ENCODE measurements at places on chromosomes 3 and 15. TPM values are rescaled to one million over a fixed set of nuclear protein-coding genes. Genes with fewer than 3 reads are reported as not detected.

Gene P2RY14
- total RNA-seq = 0.25 TPM

Gene XCR1
- not detected for total RNA-seq

- DNase-seq = no peak
Measured at GRCh38 chr3:142065344-142065743, 84.0 kb downstream of the TFDP2 start.

- DNase-seq = no peak
Measured at GRCh38 chr15:32878869-32879805, 161.3 kb downstream of the GREM1 start.

- no peak for DNase-seq
Measured at GRCh38 chr15:67865331-67865730, 25.5 kb upstream of the RNU6-1 start.

- no peak for DNase-seq
Measured at GRCh38 chr15:65020419-65020818, 9.0 kb downstream of the MTFMT start.

DNA sequence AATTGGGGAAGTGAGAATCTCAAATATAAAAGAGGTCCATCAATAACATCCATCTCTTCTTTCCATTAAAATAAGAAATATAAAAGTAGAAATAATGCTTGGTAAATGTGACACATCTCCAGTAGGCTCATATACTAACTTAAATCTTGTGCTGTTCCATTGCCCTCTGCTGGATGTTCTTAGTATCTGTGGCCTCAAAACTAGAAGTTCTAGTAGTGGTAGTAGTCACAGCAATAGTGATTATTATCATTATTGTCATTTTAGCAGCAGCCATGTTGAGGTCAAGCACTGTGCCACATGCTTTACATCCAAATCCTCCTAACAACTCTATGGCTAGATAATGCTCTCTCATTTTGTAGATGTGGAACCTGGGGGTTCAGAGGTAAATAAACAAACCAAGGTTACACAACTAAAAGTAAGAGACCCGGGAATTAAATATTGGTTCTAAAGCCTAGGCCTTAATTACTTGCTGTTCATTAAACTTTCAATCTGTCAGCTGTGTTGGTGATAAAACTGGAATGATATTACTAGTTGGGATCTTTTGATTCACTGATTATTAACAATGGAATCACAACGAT is 20.2 kb upstream of the BTLA start:
- DNase-seq = peak; percentile 37

Gene GALNT15
- total RNA-seq = not detected

Gene TMEM44
- 3.7 TPM for total RNA-seq

Gene TLNRD1
- total RNA-seq = 11.2 TPM

DNA sequence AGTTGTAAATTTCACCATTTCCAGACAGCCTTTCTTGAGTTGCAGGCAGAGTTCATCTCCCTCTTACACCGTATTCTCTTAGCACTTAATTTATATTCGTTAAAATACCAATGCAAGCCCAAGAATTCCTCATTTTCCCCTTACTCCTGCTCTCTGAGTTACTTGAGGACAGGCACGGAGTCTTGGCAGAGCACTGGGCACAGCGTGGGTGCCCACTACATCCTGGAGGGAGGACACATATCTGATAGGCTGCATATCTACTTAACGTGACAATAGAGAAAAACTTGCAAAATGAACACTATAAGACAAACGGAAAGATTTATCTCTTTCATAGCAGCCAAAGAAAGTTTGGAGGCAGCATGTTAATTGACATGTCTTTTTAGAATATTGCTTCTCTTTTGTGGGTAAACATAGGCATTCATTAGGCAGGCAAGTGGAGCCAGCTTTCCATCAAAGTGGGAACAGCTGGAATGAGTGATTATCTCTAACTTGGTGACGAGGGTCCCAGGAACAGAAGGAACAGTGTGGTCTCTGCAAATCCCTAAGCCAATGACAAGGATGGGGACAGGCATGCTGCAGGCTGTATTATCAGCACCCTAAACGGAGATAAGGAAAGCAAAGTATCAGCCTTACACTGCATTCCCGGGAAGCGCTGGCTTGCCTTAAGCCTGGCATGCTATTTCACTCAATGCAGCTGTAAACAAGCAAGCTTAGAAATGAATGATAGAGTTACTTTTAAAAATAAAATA is 116.5 kb downstream of the RTP4 start:
- DNase-seq = no peak

- no peak for DNase-seq
Measured at GRCh38 chr3:177658354-177658753, 461.1 kb upstream of the TBL1XR1 start.

- DNase-seq = no peak
Measured at GRCh38 chr3:175885231-175885766, 1026.2 kb downstream of the NAALADL2 start.

- no peak for DNase-seq
Measured at GRCh38 chr3:149820183-149820582, 7.2 kb downstream of the RNF13 start.

Gene ACAN
- not detected for total RNA-seq

Gene CADPS
- total RNA-seq = not detected

DNA sequence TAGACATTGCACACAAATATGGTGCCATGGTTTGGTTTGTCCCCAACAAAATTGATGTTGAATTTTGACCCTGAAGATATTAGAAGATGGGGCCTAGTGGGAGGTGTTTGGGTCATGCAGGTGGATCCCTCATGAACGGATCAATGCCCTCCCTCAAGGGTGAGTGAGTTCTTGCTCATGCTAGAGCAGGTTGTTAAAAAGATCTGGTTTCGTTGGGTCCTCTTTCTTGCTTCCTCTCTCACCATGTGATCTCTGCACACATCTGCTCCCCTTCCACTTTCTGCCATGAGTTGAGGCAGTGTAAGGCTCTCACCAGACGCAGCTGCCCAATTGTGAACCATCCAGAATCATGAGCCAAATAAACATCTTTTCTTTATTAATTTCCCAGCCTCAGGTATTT is 87.8 kb upstream of the MDFIC2 start:
- no peak for DNase-seq

DNA sequence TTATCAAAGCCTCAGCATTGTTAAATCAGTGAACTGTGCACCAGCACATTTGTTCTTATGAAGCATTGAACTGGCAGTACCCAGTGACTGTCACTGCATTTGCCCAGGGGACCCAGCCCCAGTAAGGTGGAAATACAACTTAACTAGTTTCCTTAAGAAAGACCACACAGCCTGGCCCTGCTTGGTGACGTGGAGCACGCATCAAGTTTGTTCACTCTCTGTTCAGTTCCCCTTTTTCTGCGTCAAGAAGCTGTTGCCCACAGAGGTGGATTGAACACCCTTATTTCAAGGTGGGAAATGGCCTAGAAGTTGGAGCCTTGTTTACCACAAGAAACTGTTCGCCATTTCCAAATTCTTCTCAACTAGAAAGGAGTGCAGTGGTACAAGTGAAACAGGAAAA is 69.9 kb upstream of the AGBL1 start:
- DNase-seq = no peak

Gene PLCB2
- 86.8 TPM for total RNA-seq

GRCh38 chr15:56471440-56472069 is 6.6 kb upstream of the MNS1 start:
- DNase-seq = no peak

DNA sequence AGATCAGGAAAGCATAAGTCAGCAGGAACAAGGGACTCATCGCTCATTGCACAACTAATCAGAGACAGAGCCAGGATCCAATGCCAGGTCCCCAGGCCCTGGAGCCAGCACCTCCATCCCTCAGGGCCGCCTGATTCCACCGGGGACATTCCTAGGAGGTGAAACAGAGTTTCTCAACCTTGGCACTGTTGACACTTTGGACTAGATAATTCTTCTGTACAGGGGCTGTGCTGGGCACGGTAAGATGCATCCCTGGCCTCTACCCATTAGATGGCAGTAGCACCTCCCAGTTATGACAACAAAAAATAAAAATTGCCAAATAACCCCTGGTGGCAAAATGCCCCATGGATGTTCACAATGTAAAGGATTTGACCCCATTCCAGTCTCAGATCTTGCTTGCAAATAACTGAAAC is 127.7 kb downstream of the MTHFS start:
- DNase-seq = peak; percentile 25

GRCh38 chr15:45371546-45371945 is 6.8 kb downstream of the GATM start:
- no peak for DNase-seq

DNA sequence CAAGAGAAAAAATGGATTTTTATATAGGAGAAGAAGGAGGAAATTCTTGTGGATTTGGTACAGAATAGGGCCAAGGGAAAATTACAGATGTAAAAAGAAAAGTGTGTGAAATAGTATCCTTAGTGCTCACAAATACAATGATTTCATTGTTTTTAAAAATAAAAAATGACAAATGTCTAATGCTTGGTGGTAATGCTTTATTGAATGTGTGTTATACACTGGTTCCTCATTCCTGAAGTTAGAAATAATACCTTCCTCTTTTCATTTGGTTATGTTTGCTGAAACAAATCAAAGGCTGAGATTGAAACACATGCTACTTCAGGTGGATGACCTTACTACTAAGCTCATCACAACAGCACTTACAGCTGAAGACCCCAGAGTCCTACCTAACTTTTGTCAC is 37.7 kb upstream of the CCR2 start:
- DNase-seq = no peak

Gene IFT57
- 27.9 TPM for total RNA-seq

DNA sequence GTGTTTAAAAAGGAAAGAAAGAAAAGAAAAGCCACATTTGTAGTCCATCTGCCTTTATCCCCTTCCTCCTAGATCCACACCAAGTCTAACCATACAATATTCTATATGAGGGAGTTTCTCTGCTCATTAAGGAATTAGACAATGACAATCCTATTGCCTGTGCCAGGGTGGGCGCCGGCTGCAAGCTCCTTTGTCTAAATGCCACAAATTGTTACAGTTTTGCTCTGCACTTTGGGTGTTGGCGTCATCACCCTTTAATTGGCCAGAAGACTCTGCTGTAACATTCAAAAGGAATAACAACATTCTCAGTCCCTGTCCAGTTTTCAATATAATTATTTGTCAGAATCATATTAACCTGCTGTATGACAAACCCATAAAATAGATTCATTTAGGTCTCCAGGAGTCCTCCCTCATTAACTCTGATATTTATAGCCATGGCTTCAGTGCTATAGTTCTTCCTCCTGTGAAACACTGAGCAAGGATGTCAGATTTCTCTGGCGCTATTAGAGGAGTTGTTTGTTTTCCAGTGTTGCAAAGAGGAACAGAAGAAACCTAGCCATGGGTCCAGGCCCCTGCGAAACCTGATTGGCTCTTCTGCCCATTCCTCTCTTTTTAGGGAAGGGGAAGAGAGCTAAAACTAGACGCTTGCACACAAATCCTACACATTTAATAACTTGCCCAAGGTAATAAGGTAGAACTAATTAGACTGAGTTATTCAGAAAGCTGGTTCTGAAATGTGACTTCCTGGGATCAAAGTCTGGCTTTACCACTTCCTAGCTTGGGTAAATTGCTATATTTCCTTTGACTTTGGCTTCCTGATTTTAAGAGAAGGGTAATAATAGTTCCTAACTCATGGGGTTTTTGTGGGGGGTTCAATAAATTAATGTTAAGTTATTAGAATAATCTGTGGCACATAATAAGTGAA is 112.4 kb downstream of the CD47 start:
- no peak for DNase-seq

Gene KCNH8
- total RNA-seq = not detected

DNA sequence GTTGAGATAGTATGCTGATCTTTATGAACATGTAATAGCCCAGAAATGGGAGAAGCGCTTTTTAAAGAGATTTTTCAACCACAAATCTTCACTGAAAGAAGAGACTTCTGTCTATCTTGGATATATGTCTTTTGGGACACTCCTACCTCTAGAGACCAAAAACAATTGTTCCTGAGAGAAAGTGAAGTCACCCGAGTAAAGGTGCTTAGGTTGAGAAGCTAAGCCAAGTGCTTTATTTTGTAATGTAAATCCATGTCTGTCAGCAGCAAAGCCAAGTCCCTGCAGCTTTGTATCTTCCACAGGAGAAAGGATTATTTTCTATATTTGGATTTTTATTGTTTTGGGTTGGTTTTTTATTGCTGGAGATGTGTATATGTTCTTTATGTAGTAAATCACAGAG is 32.1 kb upstream of the B3GALNT1 start:
- DNase-seq = no peak
